Stimulated activated CD8-positive, alpha-beta memory T cell treated with anti-CD3 and anti-CD28 coated beads, Interleukin-7, amount 100 ng/mL, for 48 hours (primary cell): ENCODE measurements at places on chromosomes 7 and 10.

DNA sequence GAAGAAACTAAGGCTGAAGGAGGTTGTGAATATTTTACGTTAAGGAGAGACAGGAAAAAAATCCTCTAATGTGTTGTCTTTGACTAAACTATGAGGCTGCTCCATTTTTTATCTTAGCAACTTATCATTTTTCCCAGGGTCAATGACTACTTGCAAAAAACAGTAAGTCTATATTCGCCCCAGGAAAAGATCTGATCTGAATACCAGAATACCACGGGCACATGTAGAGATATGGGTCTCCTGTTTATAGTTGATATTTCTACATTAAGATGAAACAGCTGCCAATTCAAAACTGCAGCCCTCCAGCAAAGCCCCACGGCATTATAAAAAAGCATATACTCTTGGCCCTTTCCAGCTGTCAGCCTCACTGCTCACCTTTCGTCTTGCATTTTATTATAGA, 358.4 kb downstream of the SH2D4B start:
- DNase-seq = no peak

- DNase-seq = no peak
Observed at GRCh38 chr7:55903985-55904759, 16.9 kb downstream of the ZNF713 start.

GRCh38 chr10:102479651-102480050, 22.9 kb downstream of the ACTR1A start:
- DNase-seq = no peak

GRCh38 chr10:48468130-48468790, 136.6 kb downstream of the ARHGAP22 start:
- no peak for DNase-seq

GRCh38 chr7:158613481-158613880, 25.9 kb upstream of the PTPRN2 start:
- no peak for DNase-seq

DNA sequence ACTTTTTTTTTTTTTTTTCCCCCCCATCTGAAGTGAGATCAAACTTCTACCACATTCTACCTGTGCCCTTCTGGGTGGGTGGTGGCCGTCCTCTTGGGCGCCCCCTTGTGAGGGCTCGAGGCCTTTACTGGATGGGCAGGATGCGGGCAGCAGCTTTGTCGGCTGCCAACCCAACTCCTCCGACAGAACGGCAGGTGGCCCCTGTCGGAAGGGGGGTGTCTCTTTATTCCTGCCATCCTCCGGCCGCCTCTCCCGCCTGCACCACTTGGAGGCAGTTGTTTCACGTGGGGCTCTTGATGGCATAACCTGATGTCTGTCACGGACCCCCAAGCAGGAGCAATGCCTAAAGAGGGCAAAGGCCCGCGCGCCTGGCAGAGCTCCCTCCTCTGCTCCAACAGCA, 31.0 kb downstream of the AMZ1 start:
- no peak for DNase-seq

DNA sequence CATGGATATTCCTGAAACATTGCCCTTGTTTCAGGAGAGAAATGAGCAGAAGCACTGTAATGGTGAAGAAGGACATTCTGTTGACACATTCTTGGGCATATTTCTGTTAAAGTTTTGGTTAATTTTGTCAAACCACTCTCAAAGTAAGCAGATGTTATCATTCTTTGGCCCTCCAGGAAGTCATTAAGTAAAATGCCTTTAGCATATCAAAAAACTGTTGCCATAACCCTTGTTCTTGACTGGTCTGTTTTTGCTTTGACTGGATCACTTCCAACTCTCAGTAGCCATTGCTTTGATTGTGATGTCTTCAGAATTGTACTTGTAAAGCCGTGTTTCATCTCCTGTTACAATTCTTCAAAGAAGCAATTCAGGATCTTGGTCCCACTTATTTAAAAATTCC, 404.3 kb upstream of the LRRTM3 start:
- DNase-seq = no peak

DNA sequence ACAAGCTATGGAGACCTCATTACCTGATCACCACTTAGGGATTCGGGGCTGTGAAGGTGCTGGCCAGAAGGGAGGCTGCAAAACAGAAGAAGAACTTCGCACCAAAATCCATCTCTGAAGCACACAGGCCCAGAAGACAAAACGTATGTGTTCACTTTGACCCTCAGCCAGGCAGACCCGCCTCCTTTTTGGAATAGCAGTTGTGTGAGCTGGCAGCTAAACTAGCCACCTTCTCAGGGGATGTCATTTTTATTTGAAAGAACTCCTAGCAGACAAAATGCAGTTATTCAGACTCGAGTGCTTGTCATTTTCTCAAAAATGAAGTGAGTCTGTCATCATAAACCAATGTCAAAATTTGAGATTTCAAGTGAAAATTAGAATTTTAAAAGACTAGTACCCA, 71.7 kb downstream of the TNS3 start:
- no peak for DNase-seq

DNA sequence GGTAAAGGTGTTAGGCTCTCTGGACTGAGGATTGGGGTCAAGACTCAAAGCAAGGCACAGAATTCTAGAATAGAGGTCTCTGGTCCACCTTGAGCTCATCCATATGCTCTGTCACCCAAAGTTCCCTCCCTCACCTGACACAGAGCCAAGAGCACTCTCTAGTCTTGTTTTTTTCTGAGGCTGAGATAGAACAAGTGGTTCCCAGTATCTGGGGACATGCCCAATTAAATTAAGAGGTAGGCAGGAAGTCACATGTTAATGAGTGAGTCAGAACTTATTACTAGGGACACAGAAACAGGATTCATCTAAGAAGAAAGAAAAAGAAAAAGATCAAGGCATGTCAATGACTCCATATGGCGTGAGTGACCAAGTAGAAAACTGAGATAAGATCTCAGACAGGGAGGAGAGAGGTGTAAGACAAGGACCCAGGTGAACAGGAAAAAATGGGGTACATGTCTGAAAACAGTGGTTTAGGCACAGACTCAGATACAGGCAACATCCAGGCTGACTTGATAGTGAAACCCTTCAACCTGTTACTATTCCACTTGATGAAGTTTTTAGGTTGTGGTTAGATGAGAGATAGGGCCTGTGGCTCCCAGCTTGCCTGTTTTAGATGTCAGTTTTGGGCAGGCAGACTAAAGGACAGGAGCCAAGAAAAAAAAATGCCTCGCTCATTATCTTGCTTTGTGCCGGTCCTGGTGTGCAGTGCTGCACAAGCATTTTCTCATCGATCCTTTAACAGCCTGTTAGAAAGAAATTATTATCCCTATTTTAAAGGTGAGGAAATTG, 609.9 kb downstream of the CCSER2 start:
- DNase-seq = no peak

DNA sequence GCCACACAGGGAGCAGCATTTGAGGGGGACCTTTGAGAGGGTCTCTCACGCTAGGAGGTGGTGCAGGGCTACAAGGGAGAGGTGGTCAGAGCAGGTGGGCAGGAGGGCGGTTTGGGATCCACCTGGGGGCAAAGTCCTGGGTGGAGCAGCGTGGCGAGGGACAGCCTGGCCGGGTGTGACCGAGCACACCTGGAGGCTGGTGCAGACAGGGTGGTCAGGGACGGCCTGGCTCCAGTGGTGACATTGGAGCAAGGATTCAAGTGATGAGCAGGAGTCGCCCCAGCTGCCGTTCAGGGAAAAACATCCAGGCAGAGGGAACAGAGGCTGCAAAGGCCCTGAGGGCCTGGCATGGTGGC, 36.0 kb downstream of the CLIP2 start:
- no peak for DNase-seq

- no peak for DNase-seq
Observed at GRCh38 chr7:79988653-79989052, 146.0 kb upstream of the GNAI1 start.

DNA sequence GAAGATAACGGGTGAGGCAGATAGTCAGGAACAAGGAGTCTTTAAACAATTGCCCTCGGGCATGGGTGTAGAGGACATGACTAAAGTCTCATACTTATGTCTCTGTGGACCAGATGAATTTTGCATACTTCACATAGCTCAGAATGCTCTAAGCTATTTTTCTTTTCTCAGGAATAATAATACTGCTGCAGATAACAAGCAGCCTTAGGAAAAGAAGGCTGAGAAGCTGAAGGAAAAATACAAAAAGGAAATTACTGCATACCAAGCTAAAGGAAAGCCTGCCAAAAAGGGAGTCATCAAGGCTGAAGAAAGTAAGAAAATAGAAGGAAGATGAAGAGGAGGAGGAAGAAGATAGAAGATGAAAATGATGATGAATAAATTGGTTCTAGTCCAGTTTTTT, 13.4 kb upstream of the ERCC6 start:
- no peak for DNase-seq

DNA sequence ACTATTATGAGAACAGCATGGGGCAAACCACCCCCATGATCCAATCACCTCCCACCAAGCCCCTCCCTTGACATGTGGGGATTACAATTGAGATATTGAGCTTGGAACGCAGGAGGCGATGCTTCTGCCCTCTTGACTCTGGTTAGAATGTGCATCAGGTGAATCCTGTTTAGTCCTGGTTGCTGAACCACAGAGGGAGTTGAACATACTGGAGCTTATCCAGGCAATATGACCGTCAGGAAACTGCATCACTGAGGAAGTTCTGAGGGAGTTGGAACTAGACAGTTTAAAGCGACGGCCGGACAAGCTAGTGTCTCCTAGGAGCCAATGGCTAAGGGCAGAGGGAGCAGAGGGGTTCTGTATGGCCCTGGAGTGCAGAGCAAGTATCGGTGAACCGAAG, 31.8 kb upstream of the GARS1 start:
- DNase-seq = no peak

- DNase-seq = no peak
Observed at GRCh38 chr7:120742372-120742771, 115.6 kb downstream of the TSPAN12 start.

GRCh38 chr7:71636329-71636728, 504.4 kb downstream of the GALNT17 start:
- DNase-seq = no peak

GRCh38 chr7:49781996-49782395, 8.6 kb downstream of the VWC2 start:
- DNase-seq = no peak

DNA sequence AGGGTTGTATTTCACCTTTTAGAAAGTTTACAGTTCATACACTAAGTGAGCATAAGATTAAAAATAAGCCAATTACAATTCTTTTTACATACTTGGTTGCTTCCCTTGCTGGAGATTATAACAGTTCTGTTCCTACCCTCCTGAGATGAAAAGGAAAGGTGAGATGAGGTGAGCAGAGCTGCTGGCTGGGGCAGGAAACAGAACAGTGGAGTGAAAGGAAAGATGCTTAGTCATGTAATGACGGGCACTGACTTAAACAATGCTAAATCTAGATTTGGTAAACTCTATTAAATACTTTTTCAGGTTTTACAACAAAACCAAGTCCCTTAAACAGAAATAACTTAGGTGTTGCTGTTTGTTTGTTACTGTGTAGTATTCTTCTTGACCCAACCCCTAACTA, 19.9 kb upstream of the ZEB1 start:
- DNase-seq = no peak
